ENCODE measurements at places on chromosomes 1 and 21.

GRCh38 chr1:54540582-54541295 lies 7.3 kb upstream of the ACOT11 start:
- no peak for DNase-seq

- DNase-seq = no peak
Observed at GRCh38 chr21:32212116-32212515, 66.7 kb downstream of the MIS18A start.

GRCh38 chr1:172321451-172321850 lies 99.0 kb upstream of the C1orf105 start:
- DNase-seq = no peak

DNA sequence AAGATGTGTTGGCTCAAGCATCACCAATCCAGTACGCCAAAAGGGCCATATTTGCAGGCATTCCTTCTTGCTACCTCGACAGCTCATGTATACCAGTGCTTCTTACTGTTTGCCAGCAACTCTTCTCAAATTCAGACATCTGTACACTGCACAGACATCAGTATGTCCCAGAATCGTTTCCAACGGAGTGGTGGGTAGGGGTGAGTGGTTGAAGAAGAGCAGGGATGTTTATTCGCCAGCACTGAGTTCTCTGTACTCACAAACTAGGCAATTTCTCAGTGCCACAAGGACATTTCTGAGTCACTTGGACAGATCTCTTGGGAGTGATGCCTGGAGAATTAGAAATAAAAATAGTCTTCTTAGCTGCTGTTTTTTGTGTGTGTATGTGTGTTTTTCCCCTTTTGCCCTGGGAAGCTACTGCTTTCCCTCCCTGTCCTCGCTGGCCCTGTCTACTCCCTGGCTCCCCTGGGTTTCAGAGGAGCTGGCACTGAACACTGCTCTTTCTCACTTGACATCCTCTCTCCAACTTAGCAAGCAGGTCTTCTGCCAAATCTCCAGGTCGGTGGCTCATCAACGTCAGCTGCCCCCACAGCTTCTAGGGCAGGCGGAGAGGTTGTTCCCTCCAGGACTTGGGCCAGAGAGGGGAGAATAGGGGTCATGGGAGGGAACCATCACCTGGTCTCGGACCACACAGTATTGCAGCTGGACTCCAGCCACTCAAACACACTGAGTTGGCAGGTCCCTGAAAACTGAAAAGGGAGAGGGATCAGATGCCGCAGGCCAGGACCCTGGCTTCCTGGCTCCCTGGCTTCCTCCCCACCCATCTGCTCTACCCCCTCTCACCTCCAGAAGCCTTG lies 90.5 kb downstream of the NMNAT2 start:
- no peak for DNase-seq

- no peak for DNase-seq
Observed at GRCh38 chr1:212450331-212450881, 17.7 kb downstream of the NENF start.

GRCh38 chr1:18201997-18202719 lies 94.6 kb downstream of the IGSF21 start:
- no peak for DNase-seq

DNA sequence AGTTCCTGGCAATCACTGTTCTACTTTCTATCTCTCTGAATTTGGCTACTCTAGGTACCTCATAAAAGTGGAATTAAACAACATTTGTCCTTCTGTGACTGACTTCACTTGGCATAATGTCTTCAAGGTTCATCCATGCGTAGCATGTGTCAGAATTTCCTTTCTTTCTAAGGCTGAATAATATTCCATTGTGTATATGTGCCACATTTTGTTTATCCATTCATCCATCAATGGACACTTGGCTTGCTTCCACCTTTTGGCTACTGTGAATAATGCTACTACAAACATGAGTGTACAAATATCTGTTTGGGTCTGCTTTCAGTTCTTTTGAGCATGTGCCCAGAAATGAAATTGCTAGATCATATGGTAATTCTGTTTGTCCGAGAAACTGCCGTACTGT lies 14.7 kb downstream of the CACHD1 start:
- no peak for DNase-seq

- DNase-seq = no peak
Observed at GRCh38 chr1:237852342-237852741, 38.4 kb downstream of the ZP4 start.

DNA sequence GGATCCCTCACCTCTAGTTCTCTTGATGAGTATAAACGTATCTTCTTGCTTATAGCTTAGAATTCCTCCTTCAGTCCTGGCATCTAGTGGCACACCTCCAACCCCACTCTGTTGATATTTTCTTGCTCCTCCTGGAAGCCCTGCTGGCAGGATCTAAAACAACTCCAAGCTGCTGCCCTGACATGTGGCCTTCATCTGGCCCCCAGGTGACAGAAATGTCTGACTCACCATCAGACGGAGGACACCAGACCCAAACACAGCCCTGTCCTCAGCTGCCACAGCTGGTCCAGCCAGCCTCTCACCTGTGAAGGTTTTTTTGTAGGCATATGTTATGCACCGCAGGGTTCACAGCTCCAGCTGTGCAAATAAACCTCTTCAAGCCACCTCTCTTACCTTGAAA lies 53.4 kb downstream of the KRTAP19-8 start:
- DNase-seq = no peak

DNA sequence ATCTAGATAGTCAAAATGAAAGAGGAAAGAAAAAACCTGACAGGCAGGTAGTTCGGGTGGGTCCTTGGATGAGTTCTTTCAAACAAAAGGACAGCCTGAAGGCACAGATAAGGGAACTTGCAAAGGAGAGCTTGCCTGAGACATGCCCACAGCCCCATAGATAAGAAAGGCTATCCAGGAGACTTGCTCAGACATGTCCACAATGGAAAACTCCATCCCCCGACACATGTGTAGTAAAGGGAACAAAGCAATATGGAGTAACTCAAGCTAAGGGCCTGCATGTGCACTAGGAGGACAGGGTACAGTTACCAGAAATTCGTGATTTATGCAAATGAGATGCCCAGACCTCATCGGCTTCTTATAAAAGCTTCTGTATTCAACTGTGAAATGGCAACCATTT lies 281.5 kb downstream of the NEGR1 start:
- peak; percentile 94 for DNase-seq

- peak; percentile 55 for DNase-seq
Observed at GRCh38 chr1:208461680-208462079, 217.5 kb upstream of the PLXNA2 start.

DNA sequence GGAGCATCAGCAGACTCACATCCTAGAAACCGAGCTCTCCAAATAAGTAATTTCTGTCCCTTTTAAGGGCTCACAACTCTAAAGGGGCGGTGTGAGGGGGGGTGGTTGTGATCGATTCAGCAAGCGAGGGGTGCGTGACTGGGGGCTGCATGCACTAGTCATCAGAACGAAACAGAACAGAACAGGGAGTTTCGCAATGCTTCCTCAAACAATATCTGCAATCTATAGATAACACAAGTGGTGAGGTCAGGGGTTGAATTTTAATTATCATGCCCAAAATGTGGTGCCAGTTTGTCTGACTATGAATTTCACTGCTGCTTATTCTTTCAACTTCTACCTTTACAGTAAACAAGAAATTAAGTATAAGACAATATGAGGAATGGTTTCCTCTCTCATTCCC lies 1003.0 kb upstream of the NCAM2 start:
- DNase-seq = no peak

DNA sequence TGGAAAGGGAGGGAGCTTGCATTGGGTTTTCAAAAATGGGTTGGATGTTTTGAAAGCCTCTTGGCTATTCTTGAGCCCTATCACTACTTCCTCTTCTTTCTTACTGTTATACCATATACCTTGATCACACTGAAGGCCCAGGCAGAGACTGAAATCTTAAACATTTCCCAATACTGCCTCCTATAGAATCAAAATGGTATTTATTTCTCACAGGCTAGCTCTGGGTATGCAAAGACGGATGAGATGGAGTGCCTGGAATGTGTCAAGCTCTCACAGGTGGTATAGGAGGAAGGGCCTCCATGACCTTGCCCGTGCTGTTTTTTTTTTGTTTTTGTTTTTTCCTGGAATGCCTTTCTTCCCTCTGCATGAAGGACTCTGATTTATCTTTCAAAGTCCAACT lies 268.4 kb upstream of the USP24 start:
- DNase-seq = peak; percentile 67

GRCh38 chr1:239321877-239322276 lies 64.5 kb upstream of the CHRM3 start:
- no peak for DNase-seq

DNA sequence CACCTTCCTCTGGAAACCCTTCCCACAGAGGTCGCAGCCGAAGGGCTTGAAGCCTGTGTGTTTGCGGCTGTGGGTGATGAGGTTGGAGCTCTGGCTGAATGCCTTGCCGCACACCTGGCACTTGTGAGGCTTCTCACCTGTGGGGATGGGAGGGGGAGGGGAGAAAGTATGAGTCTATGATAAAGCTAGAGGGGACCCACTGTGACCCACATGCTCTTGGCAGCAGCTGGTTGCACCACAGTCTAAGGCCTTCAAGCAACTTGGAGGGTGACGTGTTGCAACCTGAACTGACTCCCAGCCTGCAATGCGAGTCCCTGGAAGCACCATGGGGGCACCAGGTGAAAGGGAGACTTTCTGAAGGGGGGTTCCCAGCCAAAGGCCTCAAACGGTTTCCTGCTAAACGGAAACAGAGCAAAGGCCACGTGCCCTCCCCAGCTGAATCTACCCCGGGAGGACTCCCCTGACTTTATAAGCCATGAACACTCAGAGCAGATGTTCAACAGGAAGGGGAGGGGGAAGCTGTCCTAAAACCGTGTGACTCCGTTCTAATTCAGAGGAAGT lies 10.6 kb downstream of the GFI1 start:
- DNase-seq = no peak

DNA sequence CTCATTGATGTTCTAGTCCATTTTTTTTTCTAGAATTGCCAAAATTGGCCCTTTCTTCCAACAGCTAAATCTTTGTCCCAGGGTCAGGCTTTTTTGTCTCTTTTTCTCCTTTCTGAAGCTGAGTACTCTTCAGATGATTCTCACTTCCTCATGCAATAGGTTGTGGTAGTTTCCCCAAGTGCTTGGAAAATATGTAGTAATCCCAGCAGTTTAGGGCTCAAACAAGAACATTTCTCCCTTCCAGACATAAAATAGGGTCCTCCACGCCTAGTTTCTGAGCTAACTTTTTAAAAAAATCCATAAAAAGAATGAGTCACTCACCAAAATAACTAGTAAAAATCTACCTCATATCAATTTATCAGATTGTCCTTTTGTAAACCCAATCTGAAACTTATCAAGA lies 10.0 kb upstream of the MCOLN3 start:
- no peak for DNase-seq

GRCh38 chr1:84541679-84542078 lies 32.6 kb downstream of the CTBS start:
- no peak for DNase-seq

- DNase-seq = no peak
Observed at GRCh38 chr1:234331507-234331906, 41.7 kb upstream of the COA6 start.

DNA sequence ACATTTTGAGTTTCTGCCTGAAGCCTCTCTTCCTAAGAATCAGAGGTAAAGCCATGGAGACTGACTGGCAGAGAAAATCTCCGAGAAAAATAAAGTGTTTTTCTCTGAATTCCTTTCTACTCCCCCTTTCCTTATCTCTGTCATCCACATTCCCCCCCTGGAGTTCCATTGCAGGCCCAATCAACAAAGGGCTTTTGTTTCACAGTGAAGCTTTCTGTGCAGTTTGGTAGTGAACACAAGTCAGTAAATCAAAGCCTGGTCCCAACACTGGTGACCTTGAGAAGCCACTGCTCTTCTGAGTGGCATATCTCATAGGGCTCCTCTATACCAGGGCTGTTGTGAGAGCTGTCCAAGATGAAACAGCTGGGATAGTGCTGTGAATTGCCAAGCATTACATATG lies 228.4 kb downstream of the SEC16B start:
- DNase-seq = peak; percentile 62

DNA sequence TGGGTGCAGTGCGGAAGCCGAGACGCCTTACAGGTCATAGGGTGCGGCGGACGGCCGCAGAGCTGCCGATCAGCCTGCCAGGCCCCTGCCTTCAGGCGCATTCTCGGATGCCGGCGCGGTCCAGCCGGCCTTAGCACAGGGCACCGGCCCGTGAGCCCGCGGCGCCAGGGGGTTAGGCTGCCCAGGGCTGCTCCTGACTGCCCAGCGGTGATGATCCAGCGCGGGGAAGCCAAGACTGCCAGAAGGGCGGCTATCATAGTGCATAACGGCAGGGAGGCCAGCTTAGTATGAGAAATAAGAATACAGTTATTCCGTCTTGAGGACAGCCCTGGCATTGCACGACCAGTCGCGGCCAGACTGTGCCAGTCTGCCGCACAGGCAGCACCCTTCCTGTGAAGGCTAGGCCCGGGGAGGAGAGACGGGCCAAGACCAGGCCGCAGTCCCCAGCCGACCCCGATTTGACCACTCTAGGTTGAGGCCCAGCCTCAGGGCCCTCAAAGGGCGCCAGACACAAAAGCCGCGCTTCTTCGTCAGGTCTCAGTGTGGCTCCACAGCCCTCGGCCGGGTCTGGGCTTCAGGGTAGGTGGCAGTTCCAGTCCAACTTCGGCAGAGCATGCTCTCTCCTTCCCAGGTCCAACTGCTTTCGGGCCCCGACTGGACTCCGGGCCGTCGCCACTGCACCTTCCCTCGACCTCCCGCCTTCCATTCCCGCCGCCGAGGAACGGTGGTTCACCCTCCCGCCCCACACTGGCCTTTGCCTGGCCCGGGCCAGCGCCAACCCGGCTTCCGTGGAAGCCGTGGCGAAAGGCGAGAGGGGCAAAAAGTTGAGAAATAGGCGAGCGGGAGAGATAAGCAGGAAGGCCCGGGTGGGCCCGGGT lies 829 bp downstream of the ALX3 start:
- no peak for DNase-seq

DNA sequence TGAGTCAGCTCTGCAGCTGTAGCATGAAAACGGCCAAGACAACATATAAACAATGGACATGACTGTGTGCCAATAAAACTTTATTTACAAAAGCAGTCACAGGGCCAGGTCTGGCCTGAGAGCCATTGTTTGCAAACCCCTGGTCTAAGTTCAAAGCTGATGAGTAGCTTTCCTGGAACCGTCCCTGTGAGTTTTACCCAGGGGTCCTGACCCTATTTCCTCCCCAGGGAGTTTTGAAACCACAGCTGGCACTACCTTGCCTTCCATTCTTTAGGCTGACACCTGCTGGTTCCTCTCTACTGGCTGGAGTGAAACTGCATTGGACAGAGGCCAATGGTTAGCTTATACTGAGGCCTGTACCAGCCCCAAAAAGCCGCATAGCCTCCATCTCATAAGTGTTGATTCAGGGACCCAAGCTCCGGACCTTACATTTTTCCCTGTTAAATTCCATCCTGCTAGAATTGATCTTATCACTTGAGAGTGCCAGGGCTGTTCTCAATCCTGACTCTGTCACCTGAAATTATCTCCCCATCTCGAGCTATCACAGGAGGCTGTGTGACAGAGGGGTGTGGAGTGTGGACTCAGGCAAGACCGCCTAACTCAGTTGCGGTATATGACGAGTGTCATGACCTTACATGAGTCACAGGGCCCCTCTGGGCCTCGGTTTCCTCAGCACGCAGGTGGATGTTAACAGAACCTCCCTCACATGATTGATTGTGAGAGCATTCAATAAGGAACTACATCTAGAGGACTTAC lies 343.6 kb downstream of the NPHP4 start:
- DNase-seq = no peak
